Glutamatergic neuron (in vitro differentiated cells): ENCODE measurements at places on chromosomes 2 and 18. TPM values are rescaled to one million over a fixed set of nuclear protein-coding genes. Genes with fewer than 3 reads are reported as not detected.
A peak's percentile ranks its signal among the peaks of the same experiment; 100 is the strongest.

DNA sequence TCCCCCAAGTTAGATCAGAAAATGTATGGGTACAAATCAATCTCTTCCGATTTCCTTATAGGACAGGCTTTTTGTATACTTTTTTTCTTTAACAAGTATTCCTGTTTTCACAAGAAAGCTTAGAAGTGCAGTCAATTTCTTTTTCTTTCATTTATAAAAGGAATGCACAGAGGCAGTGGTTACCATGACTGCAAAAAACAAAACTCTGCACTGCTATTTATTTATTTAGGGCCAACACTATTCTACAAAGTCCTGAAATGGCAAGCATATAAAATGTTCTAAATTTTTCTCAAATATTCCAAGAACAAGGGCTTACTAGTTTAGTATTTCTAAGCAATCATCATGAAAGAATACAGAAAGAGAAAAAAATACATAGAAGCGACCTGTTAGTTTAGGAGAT lies 22.2 kb downstream of the ATAD2B start:
- DNase-seq: no peak
- no peaks in the 10 kb centered on the region for H3K27me3 ChIP-seq

DNA sequence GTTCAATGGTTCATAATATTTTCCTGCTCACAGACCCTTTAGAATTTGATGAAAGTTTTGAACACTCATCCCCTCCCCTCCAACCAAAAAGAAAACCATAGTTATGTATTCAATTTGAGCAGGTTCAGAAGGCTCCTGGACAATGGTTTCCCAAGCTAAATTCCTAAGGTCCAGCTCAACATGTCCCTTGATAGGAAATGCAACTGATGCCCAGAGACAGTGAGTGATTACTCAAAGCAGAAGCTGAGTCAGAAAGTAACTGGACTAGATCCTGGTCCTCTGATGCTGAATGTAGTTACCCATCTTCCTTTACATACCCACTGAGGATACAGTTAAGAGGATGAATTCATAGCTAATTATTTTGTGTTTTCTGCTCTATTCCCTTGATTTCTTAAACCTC lies 218.9 kb upstream of the NCKAP5 start:
- no peak overlapping the region for H3K4me3 ChIP-seq
- no peak for DNase-seq
- H3K27ac ChIP-seq: no peak overlapping the region
- H3K4me1 ChIP-seq: no peaks in the 10 kb centered on the region

GRCh38 chr2:240107477-240107796 lies 28.7 kb downstream of the COPS9 start:
- H3K27ac ChIP-seq: no peak overlapping the region
- no peak overlapping the region for H3K4me3 ChIP-seq
- peaks cover 12% of the 10 kb centered on the region for H3K4me1 ChIP-seq
- H3K27me3 ChIP-seq: peaks cover 8% of the 10 kb centered on the region
- peaks cover 17% of the 10 kb centered on the region for H3K36me3 ChIP-seq

MAP3K19 gene
- not detected for total RNA-seq

GRCh38 chr18:76420898-76421684 lies 74.0 kb downstream of the ZNF516 start:
- no peak for DNase-seq
- peaks cover 9% of the 10 kb centered on the region for H3K27me3 ChIP-seq
- no peak overlapping the region for H3K4me3 ChIP-seq
- no peak overlapping the region for H3K27ac ChIP-seq

GALR1 gene
- 0.49 TPM for total RNA-seq

DNA sequence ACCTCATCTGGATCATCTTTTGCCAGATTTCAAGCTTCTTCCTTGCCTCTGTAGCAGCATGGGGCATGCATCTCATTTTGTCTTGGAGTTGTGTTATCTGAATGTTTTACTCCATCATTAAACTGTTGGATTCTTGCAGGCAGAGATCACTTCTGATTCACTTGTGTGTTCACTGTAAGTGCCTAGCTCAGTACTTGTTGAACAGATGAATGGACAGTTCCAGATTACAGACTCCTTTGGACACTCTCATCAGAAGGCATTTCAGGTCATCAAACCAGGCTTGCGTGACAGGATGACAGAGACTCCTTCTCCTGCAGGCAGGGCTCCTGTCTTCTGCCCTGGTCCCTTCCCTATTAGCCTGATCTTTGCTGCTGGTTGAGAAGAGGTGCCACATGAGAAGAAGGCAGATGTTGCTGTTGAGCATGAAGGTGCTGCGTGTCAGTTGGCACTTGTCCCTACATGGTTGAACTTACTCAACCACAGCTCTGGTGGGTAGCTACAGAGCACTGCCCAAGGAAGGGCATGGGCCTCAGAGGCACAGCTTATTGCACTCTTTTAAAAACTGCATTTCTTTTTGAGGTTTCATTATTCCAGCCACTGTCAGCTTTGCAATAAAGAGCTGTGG lies 58.9 kb downstream of the INPP4A start:
- H3K36me3 ChIP-seq: no peaks in the 10 kb centered on the region
- no peak overlapping the region for H3K27ac ChIP-seq
- peaks cover 13% of the 10 kb centered on the region for H3K4me1 ChIP-seq
- no peak for DNase-seq
- peaks cover 4% of the 10 kb centered on the region for H3K27me3 ChIP-seq
- no peak overlapping the region for H3K4me3 ChIP-seq

ANKRD30BL gene
- total RNA-seq: 0.29 TPM

SIX3 gene
- total RNA-seq: 0.86 TPM

GRCh38 chr2:189308056-189308790 lies 128.7 kb upstream of the COL5A2 start:
- DNase-seq: no peak
- H3K4me1 ChIP-seq: no peaks in the 10 kb centered on the region
- no peak overlapping the region for H3K27ac ChIP-seq
- peaks cover 4% of the 10 kb centered on the region for H3K36me3 ChIP-seq

- DNase-seq: no peak
- H3K36me3 ChIP-seq: peaks cover 5% of the 10 kb centered on the region
- no peaks in the 10 kb centered on the region for H3K27me3 ChIP-seq
- H3K4me3 ChIP-seq: no peak overlapping the region
- peaks cover 8% of the 10 kb centered on the region for H3K4me1 ChIP-seq
- no peak overlapping the region for H3K27ac ChIP-seq
Measured at GRCh38 chr2:171293661-171294060, 133.0 kb upstream of the TLK1 start.

DNA sequence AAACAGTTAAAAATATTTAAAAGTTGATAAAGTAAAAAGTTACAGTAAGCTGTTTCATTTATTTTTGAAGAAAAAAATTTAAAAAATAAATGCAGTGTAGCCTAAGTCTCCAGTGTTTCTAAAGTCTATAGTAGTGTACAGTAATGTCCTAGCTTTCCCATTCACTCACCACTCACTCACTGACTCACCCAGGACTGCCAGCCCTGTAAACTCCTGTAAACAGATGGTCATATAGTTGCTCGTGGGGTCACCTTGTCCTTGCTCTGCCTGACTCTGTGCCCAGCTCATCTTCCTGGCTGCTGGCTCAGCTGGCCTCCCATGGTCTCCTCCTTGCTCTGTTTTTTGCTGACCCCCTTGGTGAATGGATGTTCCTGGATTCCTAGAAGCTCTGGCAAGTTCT lies 180.3 kb downstream of the VAPA start:
- no peak overlapping the region for H3K27ac ChIP-seq
- H3K4me3 ChIP-seq: no peak overlapping the region
- DNase-seq: no peak

DNA sequence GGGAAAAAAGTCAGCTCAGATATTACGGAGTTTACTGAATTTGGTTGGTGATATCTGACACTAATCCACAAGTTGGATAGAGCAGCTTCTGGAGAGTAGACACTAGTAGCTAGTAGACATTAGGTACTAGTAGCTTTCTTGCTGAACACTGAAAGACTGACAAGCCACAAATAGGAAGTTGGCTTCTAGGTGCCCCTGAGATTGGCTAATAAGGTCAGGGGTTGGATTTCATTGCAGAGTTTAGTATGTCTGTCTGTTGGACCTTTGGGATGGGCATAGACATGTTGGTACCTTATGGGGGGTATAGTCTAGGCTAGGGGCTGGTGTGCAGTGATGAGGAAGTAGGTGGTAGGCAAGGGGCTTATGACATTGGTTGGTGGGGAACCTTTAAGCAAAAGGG lies 164.9 kb upstream of the LRRTM1 start:
- peaks cover 9% of the 10 kb centered on the region for H3K4me1 ChIP-seq
- H3K27me3 ChIP-seq: no peaks in the 10 kb centered on the region
- DNase-seq: no peak
- H3K36me3 ChIP-seq: no peaks in the 10 kb centered on the region
- no peak overlapping the region for H3K4me3 ChIP-seq
- H3K27ac ChIP-seq: no peak overlapping the region

DNA sequence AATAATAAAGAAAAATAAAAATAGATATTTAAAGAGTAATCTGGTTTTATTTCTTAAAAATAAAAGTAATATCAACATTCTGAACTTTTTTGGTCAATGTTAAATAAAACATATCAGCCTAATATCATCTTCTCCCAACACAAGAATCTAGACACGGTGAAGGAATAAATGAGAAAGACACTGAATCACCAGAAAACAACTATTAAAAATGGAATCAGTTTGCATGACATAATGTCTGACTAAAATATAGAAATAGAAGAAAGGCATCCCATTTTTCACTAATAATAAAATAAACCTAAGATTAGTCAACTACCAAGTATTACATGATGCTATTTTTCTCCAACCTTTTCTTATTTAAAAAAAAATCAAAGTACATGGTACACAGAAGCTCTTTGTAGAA lies 30.8 kb upstream of the TNFAIP6 start:
- no peaks in the 10 kb centered on the region for H3K36me3 ChIP-seq
- H3K27ac ChIP-seq: no peak overlapping the region
- H3K4me1 ChIP-seq: no peaks in the 10 kb centered on the region

- no peak for DNase-seq
- no peak overlapping the region for H3K4me3 ChIP-seq
- H3K4me1 ChIP-seq: peaks cover 5% of the 10 kb centered on the region
- H3K36me3 ChIP-seq: no peaks in the 10 kb centered on the region
- H3K27me3 ChIP-seq: no peaks in the 10 kb centered on the region
Measured at GRCh38 chr2:15547115-15547876, 13.8 kb downstream of the NBAS start.

DNA sequence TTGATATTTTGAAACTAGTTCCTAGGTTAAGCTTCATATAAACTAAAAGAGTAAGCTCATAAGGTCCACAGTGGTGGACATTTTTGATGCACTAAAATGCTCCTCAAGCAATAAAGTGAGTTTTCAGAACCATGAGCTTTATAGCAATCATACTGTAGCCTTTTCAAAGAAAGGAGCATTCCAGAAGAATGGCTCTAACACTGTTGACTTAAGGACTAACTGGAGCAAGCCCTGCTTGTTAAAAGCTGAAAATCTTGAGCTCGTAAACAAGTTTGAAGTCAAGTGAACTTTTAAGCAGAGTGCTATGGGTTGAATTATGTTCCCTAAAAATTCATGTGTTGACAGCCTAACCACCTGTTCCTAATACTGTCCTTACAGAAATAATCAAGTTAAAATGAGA lies 38.0 kb downstream of the KYNU start:
- H3K36me3 ChIP-seq: no peaks in the 10 kb centered on the region
- no peak overlapping the region for H3K4me3 ChIP-seq

USP34 gene
- total RNA-seq: 104 TPM

ADAM17 gene
- total RNA-seq: 23.8 TPM

GRCh38 chr2:230877759-230878598 lies 13.2 kb downstream of the ITM2C start:
- peaks cover 14% of the 10 kb centered on the region for H3K27me3 ChIP-seq
- no peak overlapping the region for H3K4me3 ChIP-seq
- DNase-seq: no peak
- H3K27ac ChIP-seq: no peak overlapping the region
- H3K36me3 ChIP-seq: peaks cover 5% of the 10 kb centered on the region

ACP1 gene
- 86.1 TPM for total RNA-seq

GRCh38 chr2:106358521-106358920 lies 109.7 kb downstream of the RGPD3 start:
- DNase-seq: no peak
- no peak overlapping the region for H3K27ac ChIP-seq
- H3K4me1 ChIP-seq: no peaks in the 10 kb centered on the region
- no peak overlapping the region for H3K4me3 ChIP-seq

C2orf92 gene
- total RNA-seq: 19.6 TPM

GRCh38 chr2:160406591-160407392 lies 86.8 kb downstream of the RBMS1 start:
- H3K36me3 ChIP-seq: no peaks in the 10 kb centered on the region
- peaks cover 62% of the 10 kb centered on the region for H3K4me1 ChIP-seq
- H3K27me3 ChIP-seq: peaks cover 29% of the 10 kb centered on the region
- DNase-seq: peak; percentile 65

SLC14A1 gene
- not detected for total RNA-seq

DNA sequence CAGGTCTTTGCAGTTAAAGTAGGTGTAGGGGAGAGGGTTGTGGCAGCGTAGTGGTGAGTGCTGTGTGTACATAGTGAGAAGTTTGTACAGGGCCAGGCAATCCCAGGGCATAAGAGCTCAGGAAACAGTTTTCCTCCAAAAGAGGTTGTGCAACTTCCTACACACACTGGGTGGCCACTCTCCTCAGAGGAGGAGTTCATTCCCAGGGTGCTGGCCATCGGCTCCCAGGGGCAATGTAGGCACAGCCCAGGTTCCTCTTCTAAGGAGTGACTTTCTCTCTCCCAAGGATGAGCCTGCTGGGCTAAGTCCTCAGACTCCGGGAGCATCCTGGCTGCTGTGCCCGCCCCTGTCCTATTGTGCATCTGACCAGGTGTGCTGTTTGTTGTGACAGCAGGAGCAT lies 3.0 kb downstream of the ACOXL start:
- peaks cover 23% of the 10 kb centered on the region for H3K27me3 ChIP-seq
- H3K27ac ChIP-seq: no peak overlapping the region
- H3K4me1 ChIP-seq: no peaks in the 10 kb centered on the region
- DNase-seq: no peak

DNA sequence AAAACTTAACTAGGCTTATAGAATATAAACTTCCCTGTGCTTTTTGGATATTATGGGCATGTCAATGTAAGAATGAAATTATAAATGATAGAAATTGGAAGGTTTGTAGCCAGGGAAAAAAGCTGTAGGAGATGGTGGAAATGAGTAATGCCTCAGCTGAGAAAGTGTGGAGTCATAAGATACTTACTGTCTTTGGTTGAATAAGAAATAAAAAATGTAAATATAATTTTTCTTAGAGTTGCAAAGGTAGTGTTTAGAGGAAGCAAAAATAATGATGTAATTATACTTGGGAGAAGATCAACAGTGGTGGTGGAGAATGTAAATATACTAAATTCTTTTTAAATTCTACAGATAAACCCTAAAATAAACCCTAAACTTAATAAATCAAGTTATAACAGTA lies 26.2 kb upstream of the RND3 start:
- no peak overlapping the region for H3K4me3 ChIP-seq
- DNase-seq: no peak
- no peaks in the 10 kb centered on the region for H3K4me1 ChIP-seq
- no peaks in the 10 kb centered on the region for H3K36me3 ChIP-seq
- H3K27ac ChIP-seq: no peak overlapping the region

PRKAG3 gene
- total RNA-seq: not detected

- no peak overlapping the region for H3K4me3 ChIP-seq
- peak; percentile 47 for DNase-seq
- peaks cover 19% of the 10 kb centered on the region for H3K4me1 ChIP-seq
Measured at GRCh38 chr2:224778474-224778877, 62.3 kb upstream of the CCDC195 start.

GRCh38 chr2:22912398-22912797 lies 472.6 kb upstream of the KLHL29 start:
- H3K4me3 ChIP-seq: no peak overlapping the region
- H3K4me1 ChIP-seq: no peaks in the 10 kb centered on the region
- H3K36me3 ChIP-seq: no peaks in the 10 kb centered on the region
- H3K27ac ChIP-seq: no peak overlapping the region
- no peak for DNase-seq
- H3K27me3 ChIP-seq: no peaks in the 10 kb centered on the region

UGT1A9 gene
- not detected for total RNA-seq

GRCh38 chr2:28338046-28338817 lies 54.4 kb upstream of the FOSL2 start:
- peaks cover 10% of the 10 kb centered on the region for H3K4me1 ChIP-seq
- peaks cover 3% of the 10 kb centered on the region for H3K36me3 ChIP-seq
- no peak for DNase-seq
- no peak overlapping the region for H3K4me3 ChIP-seq
- no peak overlapping the region for H3K27ac ChIP-seq
- H3K27me3 ChIP-seq: peaks cover 7% of the 10 kb centered on the region
